ENCODE measurements at places on chromosomes 4 and X.

- no peak for DNase-seq
Measured at GRCh38 chr4:7180938-7181337, 11.4 kb upstream of the SORCS2 start.

DNA sequence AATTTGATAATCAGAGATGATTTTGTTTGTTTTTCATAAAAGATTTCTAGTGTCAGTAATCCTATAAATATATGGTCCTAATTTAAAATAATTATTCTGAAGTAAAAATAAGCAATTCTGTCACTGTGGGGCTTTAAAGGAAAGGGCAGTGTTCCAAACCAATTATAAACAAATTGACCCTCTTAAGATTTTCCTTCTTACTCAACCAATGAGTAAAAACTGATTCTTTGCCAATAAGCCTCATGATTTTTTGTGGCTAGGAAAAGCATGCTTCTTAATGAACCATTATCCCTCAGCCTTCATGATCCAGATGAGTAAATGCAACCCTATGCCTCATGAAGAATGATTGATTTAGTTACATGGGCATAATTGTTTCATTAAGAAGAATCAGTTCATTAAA, 1010.4 kb downstream of the ADGRL3 start:
- no peak for DNase-seq

GRCh38 chrX:105876658-105877057, 54.3 kb downstream of the NRK start:
- no peak for DNase-seq

- DNase-seq = no peak
Measured at GRCh38 chr4:48308901-48309300, 32.4 kb upstream of the SLAIN2 start.

DNA sequence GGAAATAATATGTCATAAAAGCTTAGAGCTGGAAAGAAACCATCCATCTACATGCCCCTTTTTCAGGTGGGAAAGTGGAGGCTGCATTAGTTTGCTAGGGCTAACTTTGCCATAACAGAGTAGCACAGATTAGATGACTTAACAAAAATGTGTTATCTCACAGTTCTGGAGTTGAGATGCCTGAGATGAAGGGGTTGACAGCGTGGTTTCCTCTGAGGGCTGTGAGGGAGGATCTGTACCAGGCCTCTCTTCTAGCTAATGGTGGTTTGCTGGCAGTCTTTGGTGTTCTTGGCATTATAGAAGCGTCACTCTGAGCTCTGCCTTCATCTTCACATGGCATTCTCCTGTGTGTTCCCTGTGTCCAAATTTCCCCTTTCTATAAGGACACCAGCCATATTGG, 2.4 kb downstream of the CHRNA9 start:
- DNase-seq = no peak

DNA sequence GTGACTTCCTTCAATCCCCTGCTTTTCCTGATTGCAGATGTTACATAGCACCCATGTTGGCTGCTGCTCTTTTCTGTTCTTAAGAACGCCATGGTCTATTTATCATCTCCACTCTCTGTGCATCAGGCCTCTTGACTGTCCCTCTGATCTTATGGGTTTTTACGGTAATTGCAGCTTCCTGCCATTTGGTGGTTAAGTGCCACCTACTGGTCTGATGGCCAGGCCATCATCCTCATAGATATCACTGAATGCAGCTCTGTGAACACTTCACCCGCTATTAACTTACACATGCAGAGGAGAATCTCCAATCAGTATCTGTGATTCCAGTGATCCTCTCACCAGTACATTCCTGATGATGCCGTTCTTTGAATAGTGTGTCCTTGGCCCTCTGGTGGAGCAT, 382.4 kb downstream of the TRAM1L1 start:
- no peak for DNase-seq

GRCh38 chrX:143570782-143571181, 53.5 kb upstream of the SPANXN3 start:
- no peak for DNase-seq

DNA sequence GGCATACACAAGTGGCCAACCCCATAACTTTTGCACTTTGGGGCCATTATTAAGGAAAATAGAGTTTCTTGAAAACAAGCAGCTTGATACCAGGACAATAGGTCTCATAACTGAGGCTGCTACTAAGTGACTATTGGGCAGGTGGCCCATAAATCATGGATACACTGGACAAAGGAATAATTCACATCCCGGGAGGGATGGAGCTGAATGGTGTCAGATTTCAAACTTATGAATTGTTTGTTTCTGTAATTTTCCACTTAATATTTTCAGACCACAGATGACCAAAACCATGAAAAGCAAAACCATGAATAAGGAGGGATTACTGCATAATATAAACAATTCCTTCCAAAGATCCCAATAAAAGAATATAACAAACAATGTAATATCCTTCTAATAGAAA, 114.4 kb downstream of the WDFY3 start:
- peak; percentile 81 for DNase-seq

DNA sequence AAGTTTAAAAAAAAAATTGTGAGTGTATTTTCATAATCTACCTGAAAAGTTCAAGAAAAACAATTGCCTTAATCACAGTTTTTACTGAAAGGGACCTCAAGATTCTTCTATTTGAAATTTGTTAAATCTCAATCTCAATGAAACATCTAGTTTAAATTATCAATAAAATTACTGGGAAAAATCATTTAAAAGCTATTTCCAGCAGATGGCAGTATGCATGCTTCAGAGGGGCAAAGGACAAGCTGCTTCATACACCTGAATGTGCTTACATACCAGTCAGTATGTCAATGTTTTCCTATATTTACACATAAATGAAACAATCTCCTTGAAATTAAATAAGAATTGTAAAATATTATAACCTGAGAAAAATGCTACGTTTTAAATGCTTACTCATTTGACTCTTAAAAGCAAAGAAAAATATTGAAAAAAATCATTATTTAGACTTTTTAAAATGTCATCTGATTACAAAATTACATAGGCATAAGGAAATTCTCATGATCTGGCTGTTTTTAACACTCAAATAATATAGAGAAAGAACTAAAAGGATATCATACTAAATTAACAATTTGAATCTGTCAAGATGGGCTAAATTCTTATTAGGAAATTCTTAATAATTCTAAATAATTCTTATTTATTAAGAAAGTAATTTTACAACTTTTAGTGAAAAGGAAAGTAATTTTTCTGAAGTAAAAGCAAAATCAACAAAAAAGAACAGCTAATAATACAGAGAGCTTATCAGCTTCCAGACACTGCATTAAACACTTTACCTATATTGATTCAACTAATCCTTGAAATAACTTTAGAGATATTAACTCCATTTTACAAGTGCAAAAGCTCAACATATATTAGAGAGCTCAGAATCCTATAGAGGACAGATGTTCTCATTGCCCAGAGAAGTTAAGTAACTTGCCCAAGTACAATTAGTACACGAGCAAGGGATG, 242.1 kb downstream of the ADAMTS3 start:
- DNase-seq = peak; percentile 33

DNA sequence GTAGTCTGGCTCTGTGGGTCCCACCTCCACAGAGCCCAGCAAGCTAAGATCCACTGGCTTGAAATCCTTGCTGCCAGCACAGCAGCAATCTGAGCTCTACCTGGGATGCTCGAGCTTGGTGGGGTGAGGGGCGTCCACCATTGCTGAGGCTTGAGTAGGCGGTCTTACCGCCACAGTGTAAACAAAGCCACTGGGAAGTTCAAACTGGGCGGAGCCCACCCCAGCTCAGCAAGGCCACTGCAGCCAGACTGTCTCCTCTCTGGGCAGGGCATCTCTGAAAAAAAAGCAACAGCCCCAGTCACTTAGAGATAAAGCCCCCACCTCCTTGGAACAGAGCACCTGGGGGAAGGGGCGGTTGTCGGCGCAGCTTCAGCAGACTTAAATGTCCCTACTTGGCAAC, 243.2 kb upstream of the POF1B start:
- no peak for DNase-seq

GRCh38 chr4:156188596-156188995, 234.9 kb upstream of the CTSO start:
- no peak for DNase-seq

DNA sequence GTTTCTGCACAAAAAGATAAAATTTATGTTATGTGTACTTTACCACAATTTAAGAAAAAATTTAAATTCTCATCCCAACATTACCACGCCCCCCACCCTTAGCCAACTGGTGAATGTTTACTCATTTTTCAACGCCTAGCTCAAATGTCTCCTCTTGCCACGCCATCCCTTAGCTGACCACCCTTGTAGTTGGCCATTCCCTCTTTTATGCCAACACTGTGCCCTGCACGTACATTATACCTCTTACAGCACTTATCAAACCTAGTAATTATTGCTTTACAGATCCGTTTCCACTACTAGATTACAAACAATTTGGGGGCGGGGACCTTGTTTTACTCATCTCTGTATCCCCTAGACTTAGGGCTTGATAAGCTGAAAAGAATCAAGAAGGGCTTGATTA, 644 bp downstream of the ERCC6L start:
- DNase-seq = no peak

DNA sequence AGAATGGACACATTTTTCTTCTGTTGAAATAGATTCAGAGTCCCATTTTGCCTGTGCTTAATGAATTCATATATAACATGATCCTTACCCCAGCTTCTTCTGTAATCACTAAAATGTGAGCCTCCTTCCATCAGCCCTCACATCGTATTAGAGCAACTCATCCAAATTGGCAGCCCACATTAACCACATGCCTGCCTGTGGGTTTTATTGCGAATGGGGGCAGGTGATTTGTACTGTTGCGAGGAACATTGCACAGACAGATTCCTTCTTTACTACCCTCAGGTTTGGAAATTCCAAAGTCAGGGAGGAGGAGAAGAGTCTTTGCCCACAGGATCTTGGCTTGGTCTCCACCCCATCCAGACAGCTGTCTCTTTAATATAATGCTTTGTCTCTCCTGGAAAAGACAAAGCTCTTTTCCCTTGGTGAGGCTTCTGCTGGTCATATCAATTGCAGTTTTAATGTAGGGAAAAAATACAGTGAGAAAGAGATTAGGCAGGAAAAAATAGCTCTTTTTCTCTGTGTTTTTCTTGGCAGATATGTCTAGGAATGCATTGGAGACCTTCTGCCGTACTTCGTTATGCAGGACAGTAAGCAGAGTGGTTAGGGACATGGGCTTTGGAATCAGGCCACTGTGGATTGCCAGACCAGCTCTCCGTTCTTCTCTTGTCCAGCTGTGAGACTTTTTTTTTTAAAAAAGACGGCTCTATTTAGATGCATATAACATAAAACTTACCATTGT, 371.2 kb downstream of the AFF2 start:
- no peak for DNase-seq

DNA sequence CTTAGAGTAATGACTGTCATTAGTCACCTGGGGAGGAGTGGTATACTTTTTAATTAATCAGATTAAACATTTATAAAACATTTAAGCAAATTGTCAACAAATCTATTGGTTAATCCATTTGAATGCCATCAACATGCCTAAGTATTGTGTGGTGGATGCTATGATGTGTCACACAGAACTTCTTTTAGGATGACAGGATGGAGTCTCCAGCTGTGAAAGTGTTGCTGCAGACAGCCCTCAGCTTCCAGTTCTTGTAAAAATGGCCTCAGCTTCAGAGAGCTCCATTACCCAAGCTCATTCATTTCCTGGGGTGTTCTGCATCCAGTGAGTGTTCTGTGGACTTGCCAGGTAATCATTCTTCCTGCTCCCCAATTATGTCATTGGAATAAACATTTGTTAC, 74.3 kb upstream of the CLNK start:
- no peak for DNase-seq

DNA sequence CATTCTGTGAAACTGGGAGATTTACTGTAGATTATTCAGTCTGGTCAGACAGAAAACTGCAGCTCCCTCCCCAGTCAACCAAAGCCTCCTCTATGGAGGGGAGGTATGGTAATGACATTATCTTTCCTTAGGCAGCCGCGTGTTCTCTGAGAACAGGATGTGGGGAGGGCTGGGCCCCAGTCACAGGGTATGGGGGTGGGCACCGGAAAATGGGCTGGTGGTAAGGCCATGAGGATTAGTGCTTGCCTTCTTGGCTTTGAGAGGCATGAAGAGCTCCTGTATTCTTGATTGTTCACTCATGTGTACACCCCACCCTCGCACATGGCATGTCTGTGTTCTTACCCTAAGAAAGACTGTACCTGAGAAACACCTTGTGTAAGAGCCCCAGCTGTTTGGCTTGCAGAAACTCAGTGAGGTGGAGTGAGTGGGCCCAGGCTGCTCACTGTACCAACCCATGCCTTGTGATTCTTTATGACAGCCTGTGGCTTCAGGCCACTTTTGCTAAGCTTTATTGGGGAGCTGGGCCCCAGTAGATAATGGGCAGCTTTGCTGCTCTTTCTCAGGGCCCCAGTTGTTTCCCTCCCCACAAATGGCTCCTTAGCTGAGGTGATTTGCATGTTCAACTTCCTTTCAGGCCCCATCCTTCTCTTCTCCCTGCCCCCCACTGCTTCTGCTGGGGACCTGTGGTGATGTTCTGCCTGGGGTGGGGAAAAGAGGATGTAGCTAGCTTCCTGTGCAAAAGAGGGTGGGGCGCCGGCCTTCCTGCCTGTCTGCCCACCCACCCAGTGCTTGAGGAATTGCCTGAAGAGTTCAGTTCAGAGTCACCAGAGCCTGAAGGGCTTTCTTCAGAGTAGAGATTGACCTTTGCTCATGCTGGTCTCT, 30.7 kb downstream of the MSN start:
- DNase-seq = no peak

DNA sequence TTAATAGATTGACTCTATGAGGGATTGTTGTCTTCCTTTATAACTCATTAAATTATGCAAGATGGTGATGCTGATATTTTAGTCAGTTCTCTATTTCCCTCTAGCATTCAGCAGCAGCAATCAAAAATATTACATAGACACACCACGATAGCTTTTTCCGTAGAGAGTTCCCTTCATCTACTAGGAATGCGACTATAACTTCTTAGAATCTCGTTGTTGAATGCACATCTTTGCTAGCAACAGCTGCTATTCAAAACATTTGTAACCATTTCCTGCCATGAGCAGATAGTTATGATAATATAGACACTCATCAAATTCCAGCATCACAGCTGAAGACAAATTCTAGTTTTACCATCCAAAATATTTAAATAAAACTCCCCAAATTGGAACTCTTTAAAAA, 147.4 kb upstream of the FGF13 start:
- DNase-seq = no peak

DNA sequence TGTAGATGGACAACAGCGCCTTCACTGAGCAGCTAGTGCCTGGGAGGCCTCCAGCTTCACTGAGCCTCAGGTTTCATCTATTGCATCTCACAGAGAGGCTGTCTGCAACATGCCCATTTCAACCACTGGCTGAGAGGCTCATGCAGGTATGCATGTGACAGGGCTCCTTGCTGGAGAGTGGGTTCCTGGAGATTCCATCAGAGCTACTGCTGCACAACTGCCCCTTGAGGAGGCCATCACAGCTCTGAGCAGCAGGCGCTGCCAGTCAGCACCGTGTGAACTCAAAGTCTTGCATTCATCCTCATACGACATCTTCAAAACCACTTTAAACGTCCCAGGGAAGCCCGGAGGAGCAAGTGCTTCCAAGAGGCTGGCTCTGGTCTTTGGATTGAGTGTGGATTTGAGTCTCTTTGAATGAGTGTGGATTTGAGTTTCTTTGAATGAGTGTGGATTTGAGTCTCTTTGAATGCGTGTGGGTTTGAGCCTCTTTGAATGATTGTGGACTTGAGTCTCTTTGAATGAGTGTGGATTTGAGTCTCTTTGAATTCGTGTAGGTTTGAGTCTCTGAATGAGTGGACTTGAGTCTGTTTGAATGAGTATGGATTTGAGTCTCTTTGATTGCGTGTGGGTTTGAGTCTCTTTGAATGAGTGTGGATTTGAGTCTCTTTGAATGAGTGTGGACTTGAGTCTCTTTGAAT, 8.7 kb downstream of the P2RY8 start:
- no peak for DNase-seq

- no peak for DNase-seq
Measured at GRCh38 chrX:133374874-133375387, 40.4 kb downstream of the GPC4 start.

GRCh38 chr4:89273741-89274141, 33.9 kb downstream of the GPRIN3 start:
- DNase-seq = no peak
